ENCODE measurements at places on chromosomes 3 and 15.

DNA sequence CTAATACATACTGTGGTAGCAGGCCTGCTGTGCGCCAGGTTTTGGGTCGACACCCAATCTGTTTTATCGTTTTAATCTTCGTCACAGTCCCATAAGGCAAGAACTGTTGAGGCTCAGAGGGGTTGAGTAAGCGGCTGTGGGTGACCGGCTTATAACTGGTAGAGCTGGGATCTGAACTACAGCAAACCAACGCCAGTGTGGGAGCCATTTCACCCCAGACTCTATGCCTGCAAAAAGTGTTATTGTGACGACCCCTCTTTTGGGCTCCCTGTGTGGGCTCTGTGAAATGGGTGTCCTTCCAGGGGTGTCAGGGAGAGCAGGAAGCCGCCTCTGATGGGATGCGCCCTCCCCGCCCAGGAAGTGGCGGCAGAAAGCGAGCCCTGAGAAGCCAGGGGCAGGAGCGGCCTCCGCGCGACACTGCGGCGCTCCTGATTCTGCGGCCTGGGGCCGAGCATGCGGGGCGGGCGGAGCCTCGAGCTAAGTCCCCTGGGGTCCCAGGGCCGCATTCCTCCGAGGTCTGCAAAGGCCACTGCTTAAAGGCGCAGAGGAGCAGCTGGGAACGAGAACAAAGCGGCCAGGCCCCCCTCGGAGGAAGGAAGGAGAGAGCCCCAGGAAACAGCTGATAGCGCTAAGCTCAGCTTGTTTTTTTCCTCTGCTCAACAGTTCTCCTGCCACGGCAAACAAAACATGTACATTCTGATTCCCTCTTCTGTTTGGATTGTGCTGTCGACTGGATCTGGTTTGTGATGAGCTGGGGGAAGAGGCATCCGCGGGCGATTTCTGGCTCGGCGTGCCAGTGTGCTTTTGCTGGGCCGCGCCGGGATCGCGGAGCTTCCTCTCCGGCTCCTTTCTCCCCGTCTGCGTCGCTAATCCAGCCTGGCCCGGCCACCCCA lies 33.9 kb downstream of the GRK7 start:
- DNase-seq, result no peak

DNA sequence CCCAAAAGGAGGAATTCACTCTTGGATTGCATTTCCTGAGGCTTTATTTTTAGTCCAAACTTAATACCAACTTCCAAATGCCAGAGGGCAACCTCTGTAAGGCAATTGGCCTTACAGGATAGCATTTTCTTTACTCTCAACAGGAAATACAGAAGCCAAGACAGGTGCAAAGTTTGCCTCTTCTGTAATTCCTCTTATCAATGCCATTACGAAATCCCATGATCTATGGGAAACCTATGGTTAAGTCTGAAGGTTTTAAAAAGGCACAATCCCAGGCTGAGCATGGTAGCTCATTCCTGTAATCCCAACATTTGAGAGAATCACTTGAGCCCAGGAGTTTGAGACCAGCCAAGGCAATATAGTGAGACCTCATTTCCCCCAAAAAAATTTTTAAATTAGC lies 14.9 kb downstream of the PKM start:
- DNase-seq, result no peak

- no peak for DNase-seq
Measured at GRCh38 chr15:88375234-88375927, 91.8 kb downstream of the MRPL46 start.

GRCh38 chr15:30997270-30997669 lies 5.8 kb upstream of the MTMR10 start:
- DNase-seq, result no peak

DNA sequence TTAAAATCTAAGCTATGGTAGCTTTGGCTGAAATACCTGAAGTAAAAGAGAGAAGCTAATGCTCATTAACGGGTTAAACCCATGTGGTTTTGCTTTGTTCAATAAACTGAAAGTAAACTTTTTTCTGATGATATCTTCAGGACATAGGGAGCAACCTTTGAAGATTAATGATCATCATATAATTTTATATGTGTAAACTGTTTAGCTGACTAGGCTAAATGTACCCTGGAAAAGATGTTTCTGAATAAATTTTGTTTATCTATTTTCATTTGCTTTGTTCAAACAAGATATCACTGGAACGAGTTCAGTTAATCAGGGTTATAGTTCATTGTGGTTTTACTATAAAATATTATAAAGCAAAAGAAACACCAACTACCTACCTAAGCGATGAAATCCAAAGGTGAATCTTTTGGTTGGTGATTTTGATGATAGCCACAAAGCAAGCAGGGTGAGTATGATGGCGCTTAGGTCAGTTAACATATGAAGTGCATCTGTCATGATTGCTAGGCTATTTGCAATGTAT lies 11.7 kb downstream of the SLC30A4 start:
- no peak for DNase-seq

- DNase-seq, result no peak
Measured at GRCh38 chr3:134061401-134061800, 31.7 kb upstream of the SLCO2A1 start.

DNA sequence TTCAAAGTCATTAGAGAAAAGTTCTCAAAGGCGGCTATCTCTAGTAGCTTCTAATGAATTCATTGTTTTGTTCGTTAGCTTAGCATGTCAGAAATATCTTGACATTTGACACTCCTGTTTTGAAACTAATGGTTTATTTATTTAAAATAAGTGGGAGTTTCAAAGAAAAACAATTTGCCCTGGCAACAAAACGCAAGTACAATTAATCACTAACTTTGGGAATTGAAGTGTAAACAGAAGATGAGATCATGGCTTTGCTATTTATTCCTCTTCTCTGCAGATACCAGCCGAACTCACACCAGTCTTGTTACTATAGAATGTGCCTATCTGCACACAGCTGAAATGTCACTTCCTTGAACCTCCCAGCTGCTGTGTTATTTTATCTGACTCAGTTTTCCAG lies 27.5 kb downstream of the MASP1 start:
- no peak for DNase-seq

- DNase-seq, result no peak
Measured at GRCh38 chr15:65334586-65335231, 30.2 kb downstream of the RNU5B-1 start.

DNA sequence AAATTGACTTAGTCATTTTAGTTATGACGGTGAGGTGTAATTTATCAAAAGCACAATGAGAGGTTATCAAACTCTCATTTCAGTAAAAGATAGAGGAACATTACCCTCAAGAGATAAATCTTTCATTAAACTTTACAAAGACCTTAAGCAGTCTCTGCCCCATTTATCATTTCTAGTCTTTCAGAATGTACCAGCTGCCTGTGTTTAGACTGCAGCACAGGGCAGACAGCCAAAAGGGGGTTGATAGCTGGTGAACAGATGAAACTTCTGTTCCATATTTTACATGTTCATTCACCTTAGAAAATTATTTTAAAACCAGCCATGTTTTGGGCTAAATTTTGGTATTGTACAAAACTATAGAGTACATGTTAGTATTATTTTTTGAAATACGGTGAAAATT lies 514.6 kb upstream of the CNTN3 start:
- peak; percentile 28 for DNase-seq

DNA sequence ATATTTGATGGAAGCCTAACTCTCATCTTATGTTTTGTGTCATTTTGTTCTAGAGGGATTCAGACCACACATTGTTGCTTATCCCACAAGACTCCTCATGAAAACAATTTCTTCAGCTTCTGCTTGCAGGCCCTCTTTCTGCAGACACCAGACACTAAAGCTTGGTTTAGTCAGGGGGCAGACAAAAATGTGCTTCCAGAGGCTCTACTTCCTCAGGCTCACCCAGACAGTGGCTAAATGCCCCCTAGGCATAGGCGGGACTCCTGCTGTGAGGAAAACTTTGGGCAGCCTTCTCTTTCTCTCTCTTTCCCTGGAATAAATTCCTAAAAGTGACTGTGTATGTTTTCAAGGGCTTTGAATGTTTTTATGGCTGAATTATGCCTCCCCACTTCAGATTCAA lies 435.4 kb upstream of the ATP11B start:
- DNase-seq, result no peak

- peak; percentile 23 for DNase-seq
Measured at GRCh38 chr15:37098468-37099318, 1.7 kb downstream of the MEIS2 start.

DNA sequence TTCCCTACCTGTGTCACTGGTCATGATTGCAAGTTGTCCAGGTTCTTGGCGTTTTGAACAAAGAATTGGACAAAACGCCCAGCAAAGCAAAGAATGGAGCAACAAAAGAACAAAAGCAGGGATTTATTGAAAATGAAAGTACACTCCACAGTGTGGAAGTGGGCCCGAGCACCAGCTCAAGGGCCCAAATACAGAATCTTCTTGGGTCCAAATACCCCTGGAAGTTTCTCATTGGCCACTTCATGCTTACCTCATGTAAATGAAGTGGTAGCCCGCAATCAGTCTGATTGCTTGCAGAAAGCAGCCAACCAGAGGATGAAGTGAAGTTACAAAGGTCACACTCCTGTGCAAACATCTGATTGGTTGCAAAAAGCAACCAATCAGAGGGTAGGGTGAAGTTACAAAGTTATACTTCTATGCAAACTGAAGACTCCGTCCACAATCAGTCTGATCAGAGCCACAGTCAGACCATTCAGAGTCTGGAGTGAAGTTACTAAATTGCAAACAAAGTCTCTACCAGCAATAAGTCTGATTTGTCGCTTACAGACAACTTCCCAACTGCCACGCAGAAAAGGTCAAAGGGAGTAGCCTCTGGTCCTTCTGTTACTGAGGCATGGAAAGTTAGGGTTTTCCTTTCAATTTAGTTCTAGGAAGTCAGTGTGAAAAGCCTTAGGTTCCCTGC lies 8.3 kb upstream of the TM4SF1 start:
- DNase-seq, result no peak

DNA sequence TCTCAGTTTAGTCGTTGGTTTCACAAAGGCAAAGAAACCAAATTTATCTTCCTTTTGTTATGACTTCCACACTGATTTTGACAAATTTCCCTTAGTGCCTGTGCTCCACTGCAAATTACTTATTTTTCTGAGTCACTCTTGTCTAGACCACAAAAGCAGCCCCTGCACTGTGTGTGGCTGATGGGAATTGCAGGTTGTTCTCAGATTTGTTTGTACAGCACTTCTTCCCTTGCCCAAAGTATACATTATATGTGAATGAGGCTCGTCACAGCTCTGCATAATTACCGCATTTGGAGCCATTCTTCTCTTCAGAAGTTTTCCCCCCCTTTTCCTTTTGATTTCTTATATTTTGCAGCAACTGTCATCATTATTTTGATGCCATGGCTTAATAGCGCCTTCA lies 354.2 kb upstream of the IL12A start:
- no peak for DNase-seq

DNA sequence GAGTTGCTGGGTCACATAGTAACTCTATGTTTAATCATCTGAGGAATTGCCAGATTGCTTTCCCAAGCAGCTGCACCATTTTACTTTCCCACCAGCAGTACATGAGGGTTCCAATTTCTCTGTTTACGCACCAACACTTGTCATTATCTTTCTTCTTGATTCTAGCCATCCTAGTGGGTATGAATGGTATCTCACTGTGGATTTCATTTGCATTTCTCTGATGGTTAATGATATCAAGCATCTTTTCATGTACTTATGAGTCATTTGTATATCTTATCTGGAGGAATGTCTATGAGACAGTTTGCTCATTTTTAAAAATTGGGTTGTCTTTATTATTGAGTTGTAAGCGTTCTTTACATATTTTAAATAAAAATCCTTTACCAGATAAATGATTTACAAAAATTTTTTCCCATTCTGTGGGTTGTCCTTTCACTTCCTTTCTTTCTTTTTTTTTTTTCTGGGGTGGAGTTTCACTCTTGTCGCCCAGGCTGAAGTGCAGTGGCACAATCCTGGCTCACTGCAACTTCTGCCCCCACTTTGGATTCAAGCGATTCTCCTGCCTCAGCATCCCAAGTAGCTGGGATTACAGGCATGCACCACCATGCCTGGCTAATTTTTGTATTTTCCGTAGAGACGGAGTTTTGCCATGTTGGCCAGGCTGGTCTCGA lies 8.9 kb upstream of the SGO1 start:
- no peak for DNase-seq

DNA sequence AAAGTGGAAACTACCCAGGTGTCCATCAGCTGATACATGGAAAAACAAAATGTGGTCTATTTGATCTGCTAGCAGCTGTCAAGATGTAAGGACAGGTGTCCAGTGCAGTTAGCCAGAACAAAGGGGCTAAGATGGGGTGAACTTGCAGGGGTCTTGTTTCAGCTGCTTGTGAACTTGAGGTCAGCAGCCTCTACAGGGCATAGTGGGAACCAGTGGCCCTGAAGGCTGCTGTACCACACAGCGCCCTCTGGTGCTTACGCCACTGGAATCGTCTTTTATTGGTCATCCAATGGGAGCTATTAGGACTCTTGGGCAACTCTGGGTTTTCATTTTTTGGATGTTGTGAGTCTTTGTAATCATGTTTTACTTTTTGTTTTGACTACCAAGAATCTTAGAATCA lies 62.2 kb upstream of the CTSH start:
- DNase-seq, result no peak

- no peak for DNase-seq
Measured at GRCh38 chr15:40389824-40390595, 7.5 kb downstream of the KNSTRN start.

DNA sequence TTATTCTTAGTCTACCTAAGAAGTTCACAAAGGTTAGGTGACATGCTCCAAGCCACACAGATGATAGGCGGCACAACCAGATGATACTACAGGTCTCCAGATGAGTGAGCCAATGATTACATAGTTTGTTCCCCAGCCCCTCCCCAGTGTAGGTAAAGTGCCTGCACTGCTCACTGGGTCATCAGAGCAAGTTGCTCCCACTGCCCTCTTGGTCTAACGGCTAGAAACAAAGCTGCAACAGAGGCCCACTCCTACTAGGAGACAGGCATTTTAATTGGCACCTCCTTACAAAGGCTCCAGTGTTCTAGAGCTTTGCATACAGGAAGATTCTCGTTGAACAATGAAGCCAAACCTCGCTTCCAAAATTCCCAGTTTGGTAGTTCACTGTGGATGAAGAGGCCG lies 47.3 kb downstream of the TMEM44 start:
- DNase-seq, result no peak

- DNase-seq, result no peak
Measured at GRCh38 chr3:7874116-7874515, 627.5 kb upstream of the LMCD1 start.

DNA sequence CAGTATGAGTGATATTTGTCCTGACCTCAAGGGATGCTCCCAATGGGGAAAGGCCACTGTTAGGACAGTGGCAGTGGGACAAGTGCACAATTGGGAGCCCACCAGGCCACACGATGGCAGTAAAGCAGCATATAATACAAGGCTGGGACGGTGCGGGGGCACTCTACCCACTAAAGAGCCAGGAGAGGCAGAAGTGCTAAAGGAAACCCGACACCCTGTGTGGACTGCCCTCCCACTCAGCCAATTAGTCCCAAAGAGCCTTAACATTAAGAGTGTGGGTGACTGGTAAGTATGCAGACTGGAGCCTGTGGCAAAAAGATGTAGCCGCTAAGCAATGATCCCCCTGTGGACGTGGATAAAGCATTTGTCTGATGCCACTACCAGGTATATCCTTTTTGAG lies 8.2 kb upstream of the ZNF589 start:
- peak; percentile 2 for DNase-seq

- no peak for DNase-seq
Measured at GRCh38 chr15:33188641-33189257, 5.8 kb downstream of the FMN1 start.

GRCh38 chr15:58146749-58147148 lies 8.6 kb downstream of the AQP9 start:
- no peak for DNase-seq
